ENCODE measurements at places on chromosomes 4 and X. TPM values are rescaled to one million over a fixed set of nuclear protein-coding genes. Genes with fewer than 3 reads are reported as not detected.

MSX1 gene
- total RNA-seq: 5.0 TPM

DNA sequence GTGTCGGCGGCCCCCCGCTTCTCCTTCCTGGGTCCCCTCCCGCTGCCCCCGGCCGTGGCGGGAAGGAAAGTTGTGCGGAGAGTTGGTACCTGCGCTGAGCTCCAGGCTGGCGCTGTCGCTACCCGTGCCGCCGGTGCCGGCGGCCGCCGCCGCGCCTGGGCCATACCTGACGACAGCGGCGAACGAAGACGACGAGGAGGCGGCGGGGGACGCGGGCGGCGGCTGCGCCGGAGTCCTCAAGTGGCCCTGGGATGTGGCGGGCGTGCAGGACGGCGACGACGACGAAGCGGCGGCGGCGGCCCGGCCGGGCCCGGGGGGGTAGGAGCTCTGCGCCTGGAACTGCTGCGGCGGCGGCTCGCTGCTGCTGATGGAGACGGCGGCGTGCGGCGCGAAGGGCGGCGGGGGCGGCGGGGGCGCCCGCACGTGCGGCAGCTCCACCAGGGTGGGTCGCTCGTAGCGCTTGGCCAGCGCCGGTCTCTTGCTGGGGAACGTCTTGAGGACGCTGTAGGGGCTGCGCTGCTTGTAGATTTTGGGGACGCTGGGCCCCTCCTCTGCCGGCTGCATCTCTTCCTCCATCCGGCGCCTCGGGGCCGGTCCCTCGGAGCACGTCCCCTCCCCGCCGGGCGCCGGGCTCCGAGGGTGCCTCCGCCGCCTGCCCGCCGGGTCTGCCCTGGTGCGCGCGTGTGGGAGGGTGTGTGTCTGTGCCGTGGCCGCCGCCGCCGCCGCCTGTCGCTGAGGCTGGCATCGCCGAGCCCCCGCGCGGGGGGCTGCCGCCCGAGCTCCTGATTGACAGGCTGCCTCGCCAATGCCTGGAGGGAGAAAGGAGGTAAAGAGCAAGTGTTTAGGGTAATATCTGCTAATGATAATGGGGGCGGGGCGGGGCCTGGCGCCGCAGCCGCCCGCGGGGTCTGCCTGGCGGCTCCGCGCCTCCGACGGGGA lies 618 bp downstream of the BEND4 start:
- DNase-seq: no peak

GRCh38 chrX:19350941-19351384 lies 7.2 kb downstream of the PDHA1 start:
- no peak for DNase-seq

ZCCHC18 gene
- 3.7 TPM for total RNA-seq

HAND2 gene
- total RNA-seq: 161 TPM

COX7B2 gene
- total RNA-seq: not detected

LIAS gene
- 15.2 TPM for total RNA-seq

DNA sequence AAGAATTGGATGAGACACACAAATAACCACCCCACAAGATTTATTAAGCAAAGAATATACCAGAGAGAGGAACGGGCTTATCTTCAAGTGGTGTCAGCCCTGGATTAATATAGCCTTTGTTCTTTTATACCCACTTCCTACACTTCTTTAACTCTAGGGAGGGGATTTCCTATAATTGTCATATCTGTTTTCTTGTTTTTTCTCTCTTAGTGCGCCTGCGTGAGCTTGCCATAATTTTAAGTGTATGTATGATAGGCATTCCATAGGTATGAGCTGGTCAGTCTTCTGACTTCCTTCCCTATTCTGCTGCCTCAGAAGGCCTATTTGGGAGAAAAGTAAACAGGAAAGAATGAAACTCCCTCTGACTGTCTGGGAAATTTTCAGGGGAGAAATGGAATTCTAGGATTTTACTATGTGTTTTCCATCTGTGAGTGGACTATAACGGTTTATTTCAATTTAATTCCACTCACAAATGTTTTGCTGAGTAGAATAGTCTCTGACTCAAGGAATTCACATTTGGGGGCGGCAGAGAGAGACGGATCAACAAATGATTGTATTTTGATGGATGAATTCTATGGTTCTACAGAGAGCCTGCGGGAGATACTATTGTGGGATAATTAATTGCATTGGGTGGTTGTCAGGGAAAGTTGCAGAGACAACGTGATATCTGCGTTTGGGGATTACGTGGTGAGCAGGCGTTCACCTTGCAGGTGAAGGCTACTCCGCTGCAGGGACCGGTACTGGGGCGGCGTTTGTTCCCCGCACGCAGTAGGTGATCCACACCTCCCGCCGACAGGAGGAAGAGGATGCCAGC lies 626 bp upstream of the CEP135 start:
- no peak for DNase-seq

H2BW2 gene
- total RNA-seq: not detected

- no peak for DNase-seq
Observed at GRCh38 chr4:91330555-91331137, 973.1 kb upstream of the GRID2 start.

ARHGAP6 gene
- total RNA-seq: 4.8 TPM

GRCh38 chr4:176883681-176884418 lies 91.1 kb upstream of the VEGFC start:
- DNase-seq: no peak

MED28 gene
- total RNA-seq: 21.7 TPM

DNA sequence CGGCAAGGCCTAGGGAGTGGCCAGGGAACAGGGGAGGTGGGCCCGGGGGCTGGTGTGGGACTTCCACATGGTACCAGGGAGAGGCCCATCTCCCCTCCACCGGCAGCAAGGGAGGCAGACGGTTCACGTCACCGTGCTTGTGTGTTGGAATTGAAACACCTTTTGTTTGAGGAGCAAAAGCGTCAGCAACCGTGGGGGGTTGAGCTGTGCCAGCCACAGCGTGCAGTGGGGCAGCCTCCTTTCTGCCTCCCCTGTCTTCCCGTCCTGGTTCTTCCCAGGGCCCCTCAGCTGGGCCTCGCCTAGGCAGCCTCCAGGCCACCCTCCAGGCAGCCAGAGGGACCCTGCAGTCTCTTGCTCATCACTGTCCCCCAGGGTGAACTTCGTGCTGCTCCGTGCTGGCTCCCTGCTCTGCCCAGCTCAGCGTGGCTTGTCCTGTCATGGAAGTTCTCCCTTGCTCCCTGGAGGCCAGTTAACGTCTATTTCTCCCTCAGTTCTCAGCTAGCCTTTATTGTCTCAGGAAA lies 32.1 kb upstream of the HGFAC start:
- peak; percentile 72 for DNase-seq

DNA sequence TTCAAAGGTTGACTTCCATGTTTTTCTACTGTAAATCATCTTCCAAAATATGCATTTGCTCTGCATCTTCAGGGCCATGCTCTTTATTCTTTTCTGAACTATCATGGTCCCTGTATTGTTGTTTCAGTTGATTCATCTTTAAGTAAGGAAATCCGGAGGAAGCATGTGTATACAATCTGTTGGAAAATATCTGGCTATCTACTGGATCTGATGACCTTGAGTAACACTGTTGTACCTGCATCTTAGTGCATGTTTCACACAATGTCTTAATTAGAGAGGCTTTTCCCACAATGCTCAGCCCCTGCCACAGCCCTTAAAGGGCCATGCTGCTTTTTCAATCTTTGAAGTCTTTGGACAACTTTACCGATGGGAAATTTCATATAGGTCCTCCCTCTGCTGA lies 61.8 kb upstream of the SH3RF1 start:
- DNase-seq: no peak

DNA sequence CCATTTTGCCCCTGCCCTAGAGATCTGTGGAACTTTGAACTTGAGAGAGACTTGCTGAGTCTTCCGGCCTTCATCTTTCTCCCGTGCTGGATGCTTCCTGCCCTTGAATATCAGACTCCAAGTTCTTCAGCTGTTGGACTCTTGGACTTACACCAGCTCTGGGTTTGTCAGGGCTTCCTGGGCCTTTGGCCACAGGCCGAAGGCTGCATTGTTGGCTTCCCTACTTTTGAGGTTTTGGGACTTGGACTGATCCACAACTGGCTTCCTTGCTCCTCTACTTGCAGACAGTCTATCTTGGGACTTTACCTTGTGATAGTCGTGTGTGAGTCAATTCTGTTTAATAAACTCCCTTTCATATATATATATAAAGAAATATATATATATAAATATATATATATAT lies 1071.0 kb downstream of the ADGRL3 start:
- no peak for DNase-seq

MAGEC3 gene
- not detected for total RNA-seq

ZFP92 gene
- 0.40 TPM for total RNA-seq

DNA sequence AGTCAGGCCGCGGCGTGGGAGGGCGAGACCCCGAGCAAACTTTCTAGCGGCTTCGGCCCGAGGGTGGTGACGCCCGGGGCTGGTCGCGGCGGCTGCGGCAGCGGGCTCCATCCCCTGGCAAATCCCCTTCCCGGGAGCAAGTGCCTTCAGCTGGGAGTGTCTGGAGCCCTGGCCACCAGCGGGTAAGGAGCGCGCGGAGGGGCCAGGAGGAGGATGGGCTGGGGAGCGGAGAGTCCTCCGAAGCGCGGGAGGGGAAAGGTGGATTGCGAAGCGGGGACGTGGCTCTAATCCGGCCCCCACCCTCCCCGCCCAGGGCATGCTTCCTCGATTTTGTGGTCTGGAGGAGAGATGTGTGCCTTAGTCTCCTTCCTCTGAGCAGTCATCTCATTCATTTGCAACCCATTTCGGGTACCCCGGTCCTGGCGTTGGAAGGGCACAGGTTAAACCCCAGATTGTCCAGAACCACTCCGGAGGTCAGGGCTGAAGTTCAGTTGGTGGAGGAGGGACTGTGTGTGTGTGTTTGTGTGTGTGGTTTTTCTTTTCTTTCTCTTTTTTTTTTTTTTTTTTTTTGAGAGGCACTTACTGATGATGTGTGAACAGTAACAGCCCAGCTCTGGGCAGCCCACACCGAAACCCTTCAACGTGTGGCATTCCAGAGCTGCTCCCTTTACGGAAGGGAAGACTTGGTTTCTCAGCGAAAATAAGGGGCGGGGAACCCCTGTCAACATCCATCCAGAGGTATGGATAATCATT lies 516 bp downstream of the SGMS2 start:
- no peak for DNase-seq
